Posterior cingulate gyrus (tissue), 11 donors: ENCODE measurements at places on chromosomes 12 and 14.

DNA sequence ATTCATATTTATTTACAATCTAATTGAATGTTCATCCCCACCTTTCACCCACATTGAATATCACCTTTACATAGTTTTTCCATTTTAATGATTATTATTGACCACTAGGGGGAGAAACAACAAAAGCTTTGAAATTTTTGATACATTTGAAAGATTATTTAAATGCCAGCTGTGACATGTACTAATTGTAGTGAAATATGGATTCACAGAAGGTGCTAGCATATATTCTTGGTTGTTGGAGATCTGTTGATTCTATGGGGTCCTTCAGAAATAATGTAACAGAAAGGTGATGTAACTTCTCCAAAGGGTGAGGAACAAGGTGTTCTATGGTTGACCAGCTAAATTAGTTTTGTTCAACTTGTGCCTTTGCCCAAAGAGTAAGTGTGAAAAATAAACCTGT, 22.4 kb upstream of the GPR33 start:
- no peak for DNase-seq

DNA sequence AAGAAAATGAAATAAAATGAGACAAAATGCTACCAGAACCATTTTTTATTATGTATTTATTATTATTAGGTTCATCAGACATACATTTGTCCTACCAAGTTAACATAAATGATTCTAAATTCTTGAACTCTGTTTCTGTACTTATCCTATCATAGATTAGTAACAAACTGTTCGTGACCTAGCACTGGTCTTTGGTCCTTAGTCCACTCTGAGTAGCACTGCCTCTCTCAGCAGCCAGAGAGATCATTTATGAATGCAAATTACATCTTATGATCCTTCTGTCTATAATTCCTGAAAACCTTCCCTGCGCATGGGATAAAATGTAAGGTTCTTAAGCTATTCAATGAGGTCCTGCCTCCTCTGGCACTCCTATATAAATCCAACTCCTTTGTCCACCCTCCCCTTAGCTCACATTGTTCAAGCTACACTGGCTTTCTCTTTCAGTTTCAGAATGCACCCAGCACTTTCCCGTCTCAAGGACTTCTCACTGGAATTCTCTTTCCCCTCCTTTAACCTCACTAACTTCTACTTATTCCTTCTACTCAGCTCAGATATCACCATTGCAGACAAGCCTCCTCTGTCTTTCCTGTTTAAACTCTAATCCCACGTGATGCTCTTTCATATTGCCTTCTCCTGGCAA, 17.1 kb downstream of the PDZRN4 start:
- DNase-seq: no peak

DNA sequence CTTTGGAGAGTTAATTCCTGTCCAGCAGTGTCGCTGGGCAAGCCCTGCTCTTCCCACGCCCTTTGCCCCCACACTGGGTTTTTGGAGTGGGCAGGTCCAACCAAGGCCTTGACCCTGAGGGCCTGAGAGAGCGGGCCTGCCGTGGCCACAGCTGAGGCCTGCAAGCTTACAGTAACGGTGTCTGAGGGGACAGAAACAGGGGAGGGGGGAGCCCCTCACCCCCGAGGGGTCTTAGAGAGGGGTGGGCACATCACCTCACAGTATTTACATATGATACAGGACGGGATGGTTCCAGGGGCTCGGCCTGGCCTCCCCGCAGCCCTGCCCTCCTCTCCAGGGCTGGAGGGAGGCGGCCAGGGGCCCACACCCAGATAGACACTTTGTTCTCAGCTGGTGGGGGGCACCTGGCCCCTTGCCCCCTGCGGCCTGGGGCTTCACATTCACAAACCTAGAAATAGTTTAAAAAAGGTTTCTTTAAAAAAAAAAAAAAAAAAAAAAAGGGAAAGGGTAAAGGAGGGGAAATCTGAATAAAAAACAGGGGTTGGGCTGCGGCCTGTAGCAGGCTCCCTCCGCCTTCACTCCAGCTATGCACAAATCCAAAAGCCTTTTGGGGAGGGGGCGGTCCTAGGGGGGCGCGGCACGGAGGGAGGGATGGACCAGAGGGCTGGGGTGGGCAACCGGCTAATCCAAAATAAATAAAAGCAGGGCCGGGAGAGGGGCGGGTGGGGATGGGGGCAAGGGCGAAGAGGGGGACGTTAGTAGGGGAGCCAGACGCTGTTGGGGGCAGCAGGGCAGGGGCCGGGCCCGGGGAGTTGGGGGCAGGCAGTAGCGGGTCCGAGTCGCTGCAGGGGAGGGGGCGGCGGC, 14.8 kb upstream of the PLA2G1B start:
- DNase-seq: no peak

GRCh38 chr12:97482143-97482693, 19.6 kb downstream of the RMST start:
- DNase-seq: no peak

GRCh38 chr14:71539650-71540285, 392.5 kb upstream of the RGS6 start:
- DNase-seq: peak; percentile 86

- DNase-seq: no peak
These were observed 77.5 kb downstream of the SSPN start for GRCh38 chr12:26272851-26273250.

GRCh38 chr14:86756521-86757190, 1226.7 kb downstream of the FLRT2 start:
- DNase-seq: no peak

- DNase-seq: no peak
These were observed 146.2 kb downstream of the DACT1 start for GRCh38 chr14:58783792-58784511.

GRCh38 chr12:178829-179109, 35.2 kb downstream of the SLC6A12 start:
- DNase-seq: no peak

GRCh38 chr14:98694541-98694940, 577.5 kb downstream of the BCL11B start:
- no peak for DNase-seq

DNA sequence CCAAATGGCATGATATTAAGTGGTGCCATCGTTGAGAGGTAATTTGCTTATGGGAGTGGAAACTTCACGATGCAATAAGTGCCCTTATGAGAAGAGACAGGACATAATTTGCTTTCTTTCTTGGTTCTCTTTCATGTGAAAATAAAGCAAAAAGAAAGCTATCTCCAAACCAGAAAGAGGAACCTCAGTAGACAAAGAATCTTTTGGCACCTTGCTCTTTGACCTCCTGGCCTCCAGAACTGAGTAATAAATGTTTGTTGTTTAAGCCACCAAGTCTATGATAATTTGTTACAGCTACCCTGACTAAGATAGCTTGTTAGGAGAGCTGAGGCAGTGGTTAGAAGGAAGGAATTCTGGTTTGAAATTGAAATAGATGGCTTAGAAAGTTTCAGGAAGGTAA, 39.6 kb downstream of the CCER1 start:
- no peak for DNase-seq

DNA sequence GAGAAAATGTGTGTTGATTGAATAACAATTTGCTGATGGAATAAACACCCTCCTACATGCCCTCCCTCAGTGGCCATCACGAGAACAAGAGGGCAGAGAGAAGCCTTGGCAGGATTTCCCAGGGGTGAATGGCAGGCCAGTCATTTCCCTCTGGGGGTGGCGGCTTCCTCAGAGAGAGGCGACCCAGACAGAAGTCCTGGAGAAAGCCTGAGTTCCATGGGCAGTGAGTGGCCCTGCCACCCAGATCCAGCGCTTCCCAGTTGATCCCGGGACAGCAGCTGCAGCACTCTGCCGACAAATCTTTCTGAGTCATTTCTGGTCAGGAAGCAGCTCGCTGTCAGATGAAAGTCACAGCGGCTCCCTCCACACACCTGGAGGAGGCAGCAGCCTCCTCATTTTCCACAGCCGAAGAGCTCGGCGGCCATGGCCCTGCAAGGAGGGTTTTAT, 123.0 kb downstream of the SCARB1 start:
- DNase-seq: peak; percentile 86

GRCh38 chr12:24441458-24441857, 492.0 kb upstream of the SOX5 start:
- DNase-seq: no peak

GRCh38 chr14:96062506-96062905, 23.3 kb downstream of the C14orf132 start:
- DNase-seq: no peak

GRCh38 chr14:30921305-30921704, 46.9 kb downstream of the COCH start:
- no peak for DNase-seq

DNA sequence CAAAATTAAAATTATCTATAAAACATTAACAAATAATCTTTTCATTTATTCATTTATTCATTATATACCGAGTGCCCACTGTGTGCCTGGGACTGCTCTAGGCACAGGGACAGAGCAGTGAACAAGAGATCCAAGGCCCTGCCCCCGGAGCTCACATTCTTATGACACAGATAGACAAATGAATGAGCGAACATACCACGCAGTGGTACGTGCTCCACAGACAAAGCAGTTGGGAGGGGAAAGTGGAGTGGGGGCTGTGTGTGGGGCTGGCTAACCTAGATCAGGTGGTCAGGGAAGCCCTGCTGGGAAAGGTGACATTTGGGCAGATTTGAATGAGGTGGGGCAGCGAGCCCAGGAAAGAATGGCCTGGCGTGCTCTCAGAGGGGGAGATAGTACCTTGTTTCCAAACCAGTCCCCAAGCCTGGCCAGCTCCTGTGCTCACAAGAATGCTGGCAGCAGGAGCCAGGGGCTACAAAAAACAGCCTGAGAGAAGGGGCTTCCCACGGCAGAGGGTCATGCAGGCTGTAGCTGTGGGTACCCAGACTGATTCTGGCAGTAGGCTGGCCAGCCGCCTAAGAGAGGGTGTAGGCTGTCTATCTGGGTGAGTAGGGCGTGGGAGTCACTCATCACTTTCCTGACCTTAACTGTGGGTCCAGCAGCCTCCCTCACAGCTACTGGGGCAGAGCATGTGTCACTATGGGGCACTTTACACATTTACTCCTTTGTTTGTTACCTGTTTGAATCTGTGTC, 57.8 kb upstream of the ACTN1 start:
- no peak for DNase-seq

- no peak for DNase-seq
These were observed 19.0 kb downstream of the PRPF40B start for GRCh38 chr12:49642370-49642802.

DNA sequence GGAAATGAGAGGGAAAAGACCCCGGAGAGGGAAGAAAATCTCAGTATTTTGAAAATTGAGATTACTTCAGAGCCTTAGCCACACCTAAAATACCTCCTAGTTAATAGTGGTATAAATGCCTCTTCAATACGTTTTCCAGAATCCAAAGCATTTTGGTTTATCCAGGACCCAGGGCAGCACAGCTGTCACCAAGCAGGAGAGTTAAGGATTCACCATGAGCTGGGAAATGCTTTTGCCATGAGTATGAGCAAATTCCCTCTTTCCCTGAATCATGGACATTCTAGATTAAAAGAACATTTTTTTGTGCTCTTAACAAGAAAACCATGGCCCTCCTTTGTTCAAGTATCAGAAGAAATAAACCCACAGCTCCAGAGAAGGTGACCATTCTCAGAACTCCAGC, 21.8 kb upstream of the RTRAF start:
- no peak for DNase-seq

DNA sequence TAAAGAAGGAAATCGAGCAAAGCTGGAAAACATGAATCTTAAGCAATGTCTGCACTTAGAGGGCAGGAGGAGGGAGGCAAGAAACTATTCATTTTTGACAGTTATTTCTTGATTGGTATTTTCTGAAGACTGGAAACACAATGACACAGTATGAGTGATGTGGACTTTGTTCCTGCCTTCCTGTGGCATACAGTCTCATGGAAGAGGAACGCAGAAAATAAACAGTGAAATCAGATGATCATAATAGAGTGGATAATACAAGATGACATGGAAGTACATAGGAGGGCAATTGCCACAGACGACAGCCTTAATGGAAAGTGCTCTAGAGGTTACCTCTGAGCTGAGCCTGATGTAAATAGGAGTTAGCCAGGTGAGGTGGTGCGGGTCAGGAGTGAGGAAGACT, 140.4 kb upstream of the MAX start:
- no peak for DNase-seq

- DNase-seq: no peak
These were observed 138.1 kb upstream of the AEBP2 start for GRCh38 chr12:19301223-19301622.

DNA sequence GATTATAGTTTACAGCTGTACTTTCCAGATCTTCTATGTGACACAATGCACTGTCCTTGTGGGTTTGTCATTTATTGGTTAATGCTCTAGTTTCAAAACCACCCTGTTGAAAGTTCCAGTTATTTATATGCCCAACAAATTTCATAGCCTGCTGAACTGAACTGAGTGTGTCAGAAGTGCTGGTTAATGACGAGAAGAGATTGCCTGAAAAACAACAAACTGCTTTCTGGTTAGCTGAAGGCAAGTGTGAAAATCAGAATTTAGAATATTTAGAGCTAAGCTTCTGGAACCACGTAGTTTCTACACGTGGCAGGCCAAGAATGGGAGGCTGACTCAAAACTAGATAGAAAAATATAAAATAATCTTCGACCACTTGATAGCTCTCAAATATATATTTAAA, 19.1 kb upstream of the RIN3 start:
- DNase-seq: no peak

- DNase-seq: no peak
These were observed 251.0 kb upstream of the FOXG1 start for GRCh38 chr14:28515571-28515970.

DNA sequence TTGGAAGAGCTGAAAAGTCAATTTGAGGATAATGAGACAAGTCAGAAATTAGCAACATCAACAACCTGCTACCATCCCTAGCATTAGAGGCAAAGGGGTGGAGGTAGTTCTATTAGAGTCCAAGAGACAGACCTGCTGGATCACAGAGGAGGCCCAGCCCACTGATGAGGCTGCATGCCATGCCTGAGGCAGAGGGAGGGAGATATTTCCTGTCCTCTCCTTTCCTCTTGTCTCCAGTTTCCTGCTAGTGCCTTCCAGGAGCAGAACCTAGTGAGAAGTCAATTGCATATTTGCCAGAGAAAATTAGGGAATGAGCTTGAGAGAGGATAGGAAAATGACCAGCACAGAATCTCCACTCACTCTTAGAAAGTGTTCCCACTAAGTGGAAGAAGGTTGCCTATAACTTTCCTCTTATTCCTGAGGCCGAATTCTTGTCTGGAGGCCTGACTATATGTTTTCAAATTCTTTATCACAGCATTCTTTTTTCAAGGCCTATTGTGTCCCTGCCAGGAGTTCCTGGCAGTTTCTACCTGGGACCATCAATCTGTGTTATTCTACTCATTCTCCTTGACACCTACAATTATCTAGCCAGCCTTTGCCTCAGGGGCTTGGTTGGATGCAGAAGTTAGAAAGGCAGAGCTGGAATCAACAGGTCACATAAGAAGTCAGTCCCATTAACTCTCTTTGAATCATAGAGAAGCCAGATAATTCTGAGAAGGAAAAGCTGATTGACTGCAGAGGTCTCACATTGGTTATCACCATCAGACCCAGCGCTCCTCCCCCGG, 121.9 kb downstream of the EMP1 start:
- DNase-seq: no peak

DNA sequence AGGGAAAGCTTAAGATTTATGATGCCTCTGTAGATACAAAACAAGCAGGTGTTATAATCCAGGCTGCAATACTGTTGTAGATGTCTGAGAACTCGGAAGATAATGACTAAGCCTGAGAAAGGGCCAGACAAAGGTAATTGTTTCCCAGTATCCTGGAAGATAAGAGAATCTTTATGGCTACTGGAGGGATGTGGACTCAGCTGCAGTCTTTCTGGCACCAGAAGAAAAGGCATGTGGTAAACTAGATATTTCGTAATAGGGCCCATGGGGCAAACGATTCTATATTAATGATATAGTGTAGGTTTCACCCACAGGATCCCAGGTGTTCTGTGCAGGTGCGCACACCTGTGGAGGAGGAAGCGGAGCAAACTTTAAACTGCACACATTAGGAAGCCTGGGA, 9.2 kb upstream of the APOLD1 start:
- DNase-seq: no peak

GRCh38 chr12:56978397-56979138, 21.2 kb upstream of the RDH16 start:
- no peak for DNase-seq
